GM04503 (cell line): ENCODE measurements at places on chromosomes 16 and 17.

DNA sequence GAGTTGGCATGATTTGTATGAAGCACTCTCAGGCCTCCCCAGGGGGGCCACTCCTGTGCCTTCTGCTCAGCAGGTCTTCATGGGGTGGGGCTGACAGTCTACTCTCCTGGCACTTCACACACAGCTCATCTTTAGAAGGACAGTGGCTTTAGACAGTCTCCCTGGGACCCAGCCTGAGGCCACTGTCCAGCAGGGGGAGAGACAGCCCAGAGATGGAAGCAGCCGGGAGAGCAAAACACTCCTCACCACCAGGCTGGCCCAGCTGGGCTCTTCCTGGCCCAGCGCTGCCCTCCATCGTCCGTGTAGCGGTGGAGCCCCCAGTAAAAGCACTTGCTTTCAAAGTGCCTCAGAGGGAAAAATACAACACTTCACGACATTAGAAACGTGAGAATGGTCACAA, 62.0 kb upstream of the CRHR1 start:
- no peak for DNase-seq

DNA sequence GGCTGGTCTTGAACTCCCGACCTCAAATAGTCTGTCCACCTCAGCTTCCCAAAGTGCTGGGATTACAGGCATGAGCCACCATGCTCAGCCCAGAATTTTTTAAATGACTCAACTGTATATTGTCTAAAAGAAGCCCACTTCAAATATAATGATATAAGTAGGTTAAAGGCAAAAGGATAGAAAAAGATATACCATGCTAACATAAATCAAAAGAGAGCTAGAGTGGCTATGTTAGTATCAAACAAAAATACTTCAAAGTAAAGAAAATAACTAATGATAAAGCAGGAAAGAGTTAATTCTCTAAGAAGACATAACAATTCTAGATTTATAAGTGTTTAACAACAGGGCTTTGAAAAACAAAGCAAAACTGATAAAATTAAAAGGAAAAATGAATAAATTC, 13.3 kb upstream of the MPO start:
- DNase-seq = no peak

DNA sequence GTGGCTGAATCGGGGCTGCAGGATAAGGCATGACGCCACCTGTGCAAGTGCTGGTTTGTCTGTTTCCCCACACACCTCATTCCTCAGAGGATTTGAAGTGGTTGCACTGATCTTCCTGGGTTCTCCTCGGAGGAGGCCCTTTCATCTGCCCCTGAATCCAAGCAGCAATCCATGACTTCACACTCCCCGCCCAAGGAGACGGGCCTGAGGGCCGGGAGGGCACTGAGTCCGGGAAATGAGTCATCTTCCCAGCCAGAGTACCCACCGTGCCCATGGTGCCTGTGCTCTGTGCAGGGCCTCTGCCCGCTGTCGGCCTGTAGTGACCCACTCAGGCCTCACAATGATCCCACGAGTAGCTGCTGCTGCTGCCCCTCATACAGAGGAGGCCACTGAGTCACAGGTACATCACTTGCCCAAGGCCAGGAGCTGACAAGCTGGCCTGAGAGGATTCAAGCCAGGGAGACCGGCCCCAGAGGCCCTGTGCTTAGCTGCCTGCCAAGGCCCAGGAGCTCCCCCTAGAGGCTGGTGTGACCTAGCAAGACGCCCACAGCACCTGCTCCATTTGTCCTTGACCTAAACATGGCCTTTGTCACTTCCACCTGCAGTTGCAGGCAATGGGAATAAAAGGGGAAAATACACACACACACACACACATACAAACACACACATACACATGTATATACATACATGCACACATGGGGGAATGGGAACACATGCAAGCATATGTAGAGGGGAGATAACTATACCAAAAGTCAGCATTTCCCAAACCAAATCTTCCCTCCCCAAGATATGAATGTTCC, 240.0 kb downstream of the C16orf95 start:
- no peak for DNase-seq

DNA sequence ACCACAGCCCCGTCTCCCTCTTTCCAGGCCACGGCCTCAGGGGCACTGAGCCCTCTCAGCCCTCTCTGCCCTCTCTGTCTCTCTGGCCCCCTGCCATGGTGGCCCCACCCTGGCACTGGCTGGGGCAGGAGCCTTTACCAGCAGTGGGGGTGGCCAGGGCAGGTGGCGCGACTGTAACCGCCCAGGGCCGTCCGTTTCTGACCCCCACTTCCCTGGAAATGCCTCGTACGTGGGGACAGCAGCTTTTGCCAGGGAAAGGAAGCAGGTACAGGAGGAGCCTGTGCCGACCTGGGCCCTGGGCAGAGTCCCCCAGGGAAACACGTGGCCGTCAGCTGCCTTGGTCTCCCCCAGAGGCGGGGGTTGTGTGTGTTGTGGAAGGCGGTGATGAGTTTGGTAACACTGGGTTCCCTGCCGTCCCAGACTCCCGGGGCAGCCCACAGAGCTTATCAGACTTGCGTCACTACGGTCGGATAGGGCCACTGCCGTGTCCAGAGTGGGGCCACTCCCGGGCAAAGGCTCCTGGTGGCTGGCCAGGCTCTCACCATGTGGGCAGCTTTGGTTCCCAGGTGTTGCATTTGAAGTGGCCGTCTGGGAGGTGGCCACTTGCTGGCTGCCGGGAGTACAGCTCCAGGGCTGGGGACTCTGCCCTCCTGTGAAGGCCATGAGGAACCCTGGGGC, 249.3 kb upstream of the CIBAR2 start:
- DNase-seq = no peak

- no peak for DNase-seq
Observed at GRCh38 chr16:9929313-9929712, 252.9 kb downstream of the GRIN2A start.

GRCh38 chr17:40993839-40994238, at the start of gene KRTAP3-3:
Gene KRTAP3-3 (minus strand): TSS chr17:40994164. CDS start chr17:40994097, 67 bp downstream.
- DNase-seq = no peak

DNA sequence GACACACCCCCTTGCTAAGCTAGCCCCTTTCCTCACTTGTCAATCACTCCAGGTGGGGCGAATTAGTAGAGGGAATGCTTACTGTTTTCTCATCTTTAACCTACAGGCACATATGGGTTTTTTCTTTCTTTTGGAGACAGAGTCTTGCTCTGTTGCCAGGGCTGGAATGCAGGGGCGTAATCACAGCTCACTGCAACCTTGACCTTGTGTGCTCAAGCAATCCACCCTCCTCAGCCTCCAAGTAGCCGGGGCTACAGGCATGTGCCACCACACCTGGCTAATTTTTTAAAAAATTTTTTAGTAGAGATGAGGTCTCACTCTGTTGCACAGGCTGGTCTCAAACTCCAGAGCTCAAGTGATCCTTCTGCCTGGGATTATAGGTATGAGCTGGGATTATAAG, 38.7 kb upstream of the RHBDL3 start:
- DNase-seq = no peak

GRCh38 chr16:54655121-54655590, 275.5 kb upstream of the IRX5 start:
- DNase-seq = no peak

DNA sequence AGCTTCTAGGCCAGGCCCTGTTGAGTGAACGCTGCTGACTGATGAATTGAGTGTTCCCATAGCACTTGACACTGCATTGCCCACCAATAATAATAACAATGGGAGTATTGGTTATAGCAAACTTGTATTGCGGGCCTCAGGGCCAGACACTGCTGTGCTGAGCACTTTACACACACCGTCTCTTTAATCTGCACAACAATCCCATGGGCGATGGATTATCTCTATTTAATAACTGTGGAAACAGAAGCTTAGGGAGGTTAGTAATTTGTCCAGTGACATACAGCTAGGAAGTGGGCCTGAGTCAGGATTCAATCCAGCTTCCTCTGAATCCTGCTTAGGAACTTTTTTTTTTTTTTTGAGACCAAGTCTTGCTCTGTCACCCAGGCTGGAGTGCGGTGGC, 11.2 kb downstream of the ARHGAP23 start:
- DNase-seq = no peak

- no peak for DNase-seq
Observed at GRCh38 chr16:12463961-12464360, 339.7 kb downstream of the CPPED1 start.

DNA sequence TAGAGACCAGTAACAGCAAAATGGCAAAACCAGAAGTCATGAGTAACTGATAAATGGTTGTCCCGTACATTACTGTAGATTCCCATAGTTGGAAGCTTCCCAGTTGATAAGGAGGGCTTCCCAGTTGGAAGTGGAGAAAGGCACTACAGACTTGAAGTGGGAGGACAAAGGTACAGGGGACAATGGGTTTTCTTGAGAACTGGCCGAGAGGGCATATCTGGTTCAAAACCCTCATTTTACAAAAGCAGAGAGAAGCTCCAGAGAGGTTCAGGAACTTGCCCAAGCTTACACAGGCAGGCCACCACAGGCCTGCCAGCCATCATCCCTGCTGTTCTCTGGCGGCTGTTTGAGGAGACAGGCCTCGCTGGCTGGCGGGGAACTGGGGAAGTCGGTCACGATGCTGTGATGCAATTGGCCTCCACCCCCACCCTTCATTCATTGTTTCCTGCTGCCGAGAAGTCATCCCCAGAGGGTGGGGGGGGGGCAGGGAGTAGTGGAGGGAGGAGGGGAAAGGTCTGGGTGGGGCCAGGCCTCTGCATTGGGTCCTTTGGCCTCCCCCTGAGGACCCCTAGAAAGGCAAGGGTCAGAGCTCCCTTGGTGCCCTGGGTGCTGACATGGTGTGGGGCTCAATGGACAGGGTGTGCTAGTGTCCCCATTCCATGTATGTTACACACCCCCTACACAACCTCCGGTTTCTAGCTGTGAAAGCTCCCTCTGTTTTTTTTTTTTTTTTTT, 3.0 kb downstream of the UBALD2 start:
- no peak for DNase-seq

DNA sequence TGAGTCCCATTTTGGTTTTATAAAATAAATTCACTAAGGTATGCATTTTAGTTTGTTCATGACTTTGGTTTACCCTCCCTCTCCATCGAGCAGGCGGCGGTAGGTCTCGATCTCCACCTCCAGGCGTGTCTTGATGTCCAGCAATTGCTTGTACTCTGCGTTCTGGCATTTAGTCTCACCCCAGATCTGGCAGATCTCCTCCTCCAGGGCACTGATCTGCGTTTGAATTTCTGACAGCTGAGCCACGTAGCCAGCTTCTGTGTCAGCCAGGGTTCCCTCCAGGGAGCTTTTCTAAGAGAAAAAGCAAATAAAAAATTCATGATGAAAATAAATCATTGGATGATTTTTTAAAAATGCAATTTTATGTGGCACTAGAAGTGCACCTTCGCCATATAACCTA, 4.2 kb downstream of the KRT24 start:
- no peak for DNase-seq

DNA sequence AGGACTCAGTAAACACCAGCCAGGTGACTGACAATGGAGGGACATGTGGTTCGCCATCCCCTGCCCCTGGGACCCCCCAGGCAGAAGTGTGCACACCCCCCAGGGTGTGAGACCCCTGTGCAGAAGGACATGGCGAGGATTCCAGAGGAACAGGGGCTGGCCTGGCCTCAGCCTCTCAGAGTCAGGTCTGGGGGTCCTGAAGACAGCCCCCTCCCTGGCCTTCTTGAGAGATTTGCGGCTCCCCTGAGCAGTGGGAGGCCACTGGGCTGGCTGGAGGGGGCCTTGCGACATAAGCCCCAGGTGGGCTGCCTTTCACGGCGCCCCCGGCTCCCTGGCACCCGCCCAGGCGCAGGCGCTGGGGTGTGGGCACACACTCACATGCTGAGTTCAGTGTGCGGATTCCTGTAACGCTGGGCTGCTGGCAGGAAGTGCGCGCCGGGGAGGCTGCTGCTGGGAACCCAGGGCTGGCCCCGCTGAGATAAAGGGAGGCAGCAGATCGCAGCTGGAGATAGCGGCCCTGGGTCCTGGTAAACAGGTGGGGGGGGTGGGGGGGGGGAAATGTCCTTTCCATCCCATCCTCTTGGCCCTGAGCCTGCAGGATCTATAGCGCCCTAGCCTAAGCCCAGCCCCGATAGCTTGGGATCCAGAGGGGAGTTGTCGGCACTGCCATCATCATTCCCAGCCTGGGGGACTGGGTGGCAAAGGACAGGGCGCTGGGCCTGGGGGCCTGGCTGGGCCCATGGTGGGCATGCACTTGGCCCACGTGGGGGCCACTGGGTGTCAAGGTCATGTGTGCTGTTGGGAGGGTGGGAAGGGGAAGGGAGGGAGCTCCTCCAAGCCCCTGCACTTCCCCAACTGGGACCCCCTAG, 27.1 kb downstream of the TMEM235 start:
- DNase-seq = no peak

- DNase-seq = no peak
Observed at GRCh38 chr17:72025113-72025512, 95.7 kb upstream of the SOX9 start.

- DNase-seq = no peak
Observed at GRCh38 chr17:76498876-76499251, 2.4 kb downstream of the RHBDF2 start.

DNA sequence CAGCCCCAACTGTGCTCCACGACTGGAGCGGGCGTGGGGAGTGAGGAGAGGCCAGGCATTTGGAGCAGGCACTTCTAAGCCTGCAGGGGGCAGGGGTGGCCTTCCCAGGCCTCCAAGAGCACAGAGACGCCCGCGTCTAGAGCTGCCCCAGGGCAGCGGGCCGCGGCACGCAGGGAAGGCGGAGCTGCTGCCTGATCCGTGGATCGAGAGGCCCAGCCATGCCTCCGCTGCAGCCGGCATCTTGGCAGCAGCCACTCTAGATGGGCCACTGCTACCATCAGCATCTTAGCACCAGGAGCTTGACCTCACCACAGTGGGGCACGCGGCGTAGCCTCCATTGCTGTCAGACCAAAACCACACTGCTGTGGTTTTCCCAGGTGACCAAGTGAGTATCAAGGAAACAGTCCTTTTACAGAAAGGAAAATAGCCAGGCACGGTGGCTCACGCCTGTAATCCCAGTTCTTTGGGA, 20.4 kb upstream of the WDR45B start:
- no peak for DNase-seq

DNA sequence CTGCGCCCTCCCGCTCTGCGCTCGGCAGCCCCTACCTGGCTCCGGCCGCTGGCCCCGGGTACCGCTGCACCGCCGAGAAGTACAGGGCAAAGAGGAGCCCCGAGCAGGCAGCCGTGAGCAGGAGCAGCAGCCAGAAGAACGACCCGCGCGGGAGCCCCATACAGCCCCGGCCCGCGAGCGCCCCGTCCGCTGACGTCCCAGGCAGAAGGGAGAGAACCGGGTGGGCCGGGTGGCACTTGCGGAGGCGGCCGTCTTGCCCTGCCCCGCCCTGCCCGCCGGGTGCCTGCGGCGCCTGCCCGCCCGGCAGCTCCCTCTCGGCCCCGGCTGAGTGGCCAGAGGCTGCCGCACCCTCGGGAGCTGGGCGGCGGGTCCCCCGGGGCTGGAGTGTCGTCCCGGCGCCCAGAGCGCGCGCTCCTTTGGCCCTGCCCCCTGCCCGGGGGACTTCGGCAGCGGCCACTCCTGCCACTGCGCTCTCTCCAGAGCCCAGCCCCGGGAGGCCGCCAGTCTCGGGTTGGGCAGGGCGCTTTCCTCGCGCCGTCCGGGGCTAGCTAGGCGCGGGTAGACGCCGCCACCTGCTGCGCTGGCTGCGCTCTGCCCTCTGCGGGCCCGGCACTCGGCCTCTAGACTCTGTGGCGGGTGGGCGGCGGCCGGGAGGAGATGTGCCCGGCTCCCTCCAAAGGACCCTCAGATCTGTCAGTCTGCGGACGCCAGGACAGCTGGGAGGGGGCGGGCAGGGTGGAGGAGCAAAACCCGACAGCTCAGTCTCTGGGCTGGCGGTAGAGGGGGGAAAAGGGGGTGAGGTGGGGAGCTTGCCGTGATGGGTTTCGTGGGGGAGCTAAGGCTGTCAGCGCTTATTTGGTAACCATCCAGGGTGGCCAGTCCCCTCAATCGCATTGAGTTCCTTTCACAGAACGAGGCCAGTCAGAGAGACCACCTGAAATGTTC, at the start of gene ST6GALNAC2:
TSS of gene ST6GALNAC2 (minus strand) at position 212 of the 945 bp plus-strand sequence. CDS start at position 160, 52 bp downstream.
- DNase-seq = no peak

GRCh38 chr16:15829460-15829859, 27.4 kb downstream of the MYH11 start:
- DNase-seq = no peak
